IgD-negative memory B cell (primary cell): ENCODE measurements at places on chromosomes 7 and 10. TPM values are rescaled to one million over a fixed set of nuclear protein-coding genes. Genes with fewer than 3 reads are reported as not detected.

CLRN3 gene
- polyA plus RNA-seq: not detected

NEUROD6 gene
- not detected for polyA plus RNA-seq

NACAD gene
- not detected for polyA plus RNA-seq

DRGX gene
- polyA plus RNA-seq: not detected

TCERG1L gene
- not detected for polyA plus RNA-seq

SFTPA1 gene
- polyA plus RNA-seq: not detected

PDE6C gene
- polyA plus RNA-seq: not detected

REEP3 gene
- polyA plus RNA-seq: 5.6 TPM

TRDMT1 gene
- 6.6 TPM for polyA plus RNA-seq

TAS2R4 gene
- polyA plus RNA-seq: not detected

CYP2C9 gene
- not detected for polyA plus RNA-seq
